ENCODE measurements at places on chromosomes 4 and X. TPM values are rescaled to one million over a fixed set of nuclear protein-coding genes. Genes with fewer than 3 reads are reported as not detected.

GRCh38 chr4:5100986-5101385 is 49.7 kb downstream of the STK32B start:
- DNase-seq = no peak

- DNase-seq = no peak
These were observed 169.8 kb upstream of the BCOR start for GRCh38 chrX:40267334-40268187.

- DNase-seq = no peak
These were observed 810.1 kb downstream of the FAT4 start for GRCh38 chr4:126124818-126125217.

DNA sequence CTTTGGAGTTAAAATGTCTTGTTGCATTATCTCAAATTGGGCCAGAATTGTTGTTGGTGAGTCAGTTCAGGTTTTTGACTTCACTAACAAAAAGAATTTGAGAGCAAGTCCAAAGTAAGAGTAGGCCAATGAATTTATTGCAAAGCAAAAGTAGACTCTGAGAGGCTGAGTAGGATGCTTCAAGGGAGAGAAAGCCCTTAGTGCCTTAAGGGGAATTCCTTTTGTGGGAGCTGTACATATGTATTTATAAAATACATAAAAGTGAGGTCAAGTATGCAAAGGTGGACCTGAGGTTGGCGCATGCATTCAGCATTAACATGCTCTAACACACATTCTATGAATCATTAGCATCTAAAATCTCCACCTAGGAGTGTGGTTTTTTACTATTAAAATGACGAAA is 565.4 kb downstream of the GRXCR1 start:
- no peak for DNase-seq

- no peak for DNase-seq
These were observed 16.4 kb downstream of the SCARB2 start for GRCh38 chr4:76197031-76197743.

GRCh38 chr4:104491481-104492182 is 3.1 kb downstream of the CXXC4 start:
- DNase-seq = no peak

- no peak for DNase-seq
These were observed 34.4 kb upstream of the TBL1X start for GRCh38 chrX:9430346-9430921.

- no peak for DNase-seq
These were observed 108.6 kb downstream of the ARHGAP6 start for GRCh38 chrX:11557120-11557519.

DNA sequence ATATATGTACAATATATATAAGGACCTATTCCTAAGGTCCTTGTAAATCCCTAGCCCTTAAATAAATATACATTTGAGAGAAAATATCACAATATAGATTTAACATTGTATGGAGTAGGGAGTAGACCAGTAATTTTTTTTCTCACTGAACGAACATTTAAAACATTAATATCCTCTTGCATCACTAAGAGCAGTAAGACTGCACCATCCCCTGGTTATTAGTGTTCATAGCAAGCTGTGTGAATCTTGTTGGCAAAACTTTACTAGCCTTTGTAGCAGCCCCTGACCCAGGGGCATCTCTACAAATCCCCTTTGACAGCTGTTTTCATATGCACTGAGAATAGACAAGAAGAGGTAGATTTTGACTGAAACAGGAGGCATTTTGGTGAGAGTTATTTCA is 146.5 kb downstream of the IL1RAPL2 start:
- no peak for DNase-seq

- no peak for DNase-seq
These were observed 21.2 kb upstream of the TAB3 start for GRCh38 chrX:30910124-30910860.

- no peak for DNase-seq
These were observed 24.3 kb downstream of the AWAT2 start for GRCh38 chrX:70025464-70025863.

GRCh38 chr4:86924811-86925210 is 10.0 kb upstream of the AFF1 start:
- DNase-seq = no peak

DNA sequence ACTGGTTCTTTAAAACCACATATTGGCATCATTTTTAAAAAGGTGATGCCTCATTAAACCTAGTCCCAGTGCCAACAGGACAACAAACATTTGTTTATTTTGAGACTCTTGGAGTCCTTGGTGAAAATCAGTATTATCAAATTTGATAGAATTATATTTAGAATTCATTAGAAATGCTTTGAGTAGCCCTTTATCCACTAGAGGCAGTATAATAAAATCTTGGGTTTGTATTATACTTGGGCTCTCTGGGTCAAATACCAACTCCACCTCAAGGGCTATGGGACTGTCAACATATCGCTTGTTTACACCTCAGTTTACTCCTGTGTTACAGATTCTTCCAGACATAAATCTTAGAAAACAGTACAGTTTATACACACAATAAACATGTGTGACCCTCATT is 335.7 kb upstream of the FSTL5 start:
- no peak for DNase-seq

- DNase-seq = no peak
These were observed 22.5 kb downstream of the SLC39A8 start for GRCh38 chr4:102322736-102323135.

DNA sequence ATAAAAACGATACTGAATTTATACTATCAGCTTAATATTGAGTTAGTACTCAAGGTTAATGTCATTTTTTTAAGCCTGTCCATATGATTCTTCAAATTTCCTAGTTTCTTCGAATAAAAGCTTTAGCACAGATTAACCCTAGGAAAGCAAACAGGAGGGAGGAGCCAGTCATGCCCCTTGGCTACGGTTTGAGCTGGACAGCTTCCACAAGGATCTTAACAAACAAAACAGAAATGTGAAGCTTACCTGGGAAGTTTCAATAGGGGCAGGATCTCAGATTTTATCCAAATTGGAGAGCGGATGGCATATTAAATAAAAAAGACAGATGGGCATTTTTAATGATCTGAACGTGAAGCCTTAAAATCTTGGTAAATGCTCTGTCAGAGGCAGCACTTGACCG is 2.3 kb downstream of the NWD2 start:
- DNase-seq = no peak

- DNase-seq = no peak
These were observed 85.9 kb upstream of the GPR34 start for GRCh38 chrX:41602816-41603345.

- no peak for DNase-seq
These were observed 31.5 kb downstream of the IRS4 start for GRCh38 chrX:108704839-108705238.

DNA sequence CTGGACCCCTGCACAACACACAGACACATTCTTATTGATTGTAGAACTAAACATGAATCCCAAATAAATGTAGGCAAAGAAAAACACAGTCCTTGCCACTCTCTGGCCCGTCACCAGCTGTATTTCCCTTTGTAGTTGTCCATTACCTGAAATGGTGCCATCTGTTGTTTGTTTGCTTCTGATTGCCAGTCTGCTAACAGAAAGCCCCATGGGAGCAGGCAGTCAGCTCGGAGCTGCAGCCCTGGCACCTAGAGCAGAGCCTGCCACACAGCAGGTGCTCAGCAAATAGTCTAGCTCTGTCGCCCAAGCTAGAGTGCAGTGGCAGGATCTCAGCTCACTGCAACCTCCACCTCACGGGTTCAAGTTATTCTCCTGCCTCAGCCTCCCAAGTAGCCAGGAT is 28.9 kb downstream of the CPLX1 start:
- DNase-seq = no peak

GRCh38 chr4:183356173-183356830 is 34.1 kb upstream of the CLDN24 start:
- no peak for DNase-seq

- DNase-seq = no peak
These were observed 281.3 kb downstream of the PTTG2 start for GRCh38 chr4:38241541-38241940.

DNA sequence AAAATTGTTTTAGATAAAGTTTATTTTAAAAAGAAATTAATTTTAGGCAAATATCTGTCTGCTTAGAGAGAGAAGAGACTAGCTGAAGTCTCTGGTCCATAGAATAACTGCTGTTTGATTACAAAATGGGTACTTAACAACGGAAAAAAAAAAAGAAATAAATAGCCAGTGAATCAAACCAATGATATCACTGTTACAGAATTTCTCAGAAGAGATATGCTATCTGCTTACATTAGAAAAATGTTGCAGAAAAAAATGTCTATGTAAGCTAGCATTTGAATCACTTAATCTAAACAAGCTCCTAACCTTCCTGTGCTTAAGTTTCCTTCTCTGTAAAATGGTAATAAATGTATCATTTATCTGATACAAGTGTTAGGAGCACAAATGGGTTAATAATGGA is 189.9 kb downstream of the IL15 start:
- no peak for DNase-seq

GRCh38 chrX:103631145-103631544 is 2.4 kb downstream of the TCEAL1 start:
- DNase-seq = no peak

- DNase-seq = no peak
These were observed 640.8 kb upstream of the INTU start for GRCh38 chr4:126991965-126992364.

GRCh38 chrX:9865804-9866472 is 79.7 kb downstream of the SHROOM2 start:
- DNase-seq = no peak

DNA sequence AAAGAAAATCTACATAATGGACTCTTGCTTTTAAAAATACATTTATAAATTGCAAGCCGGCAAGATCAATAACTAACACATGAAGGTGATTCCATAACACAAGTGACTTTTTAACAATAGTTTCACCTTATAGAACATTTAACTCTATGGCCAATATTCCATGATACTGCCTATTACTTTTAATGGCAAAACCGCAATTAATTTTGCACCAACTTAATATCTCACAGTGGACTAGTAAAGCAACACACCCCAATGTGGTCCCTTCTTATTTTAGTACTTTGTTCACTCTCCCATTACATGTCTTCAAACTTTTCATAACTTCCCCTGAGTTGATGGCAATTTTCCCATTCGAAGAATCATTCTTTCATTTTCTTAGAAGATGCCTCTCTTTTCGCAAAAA is 351.6 kb upstream of the F9 start:
- no peak for DNase-seq

DNA sequence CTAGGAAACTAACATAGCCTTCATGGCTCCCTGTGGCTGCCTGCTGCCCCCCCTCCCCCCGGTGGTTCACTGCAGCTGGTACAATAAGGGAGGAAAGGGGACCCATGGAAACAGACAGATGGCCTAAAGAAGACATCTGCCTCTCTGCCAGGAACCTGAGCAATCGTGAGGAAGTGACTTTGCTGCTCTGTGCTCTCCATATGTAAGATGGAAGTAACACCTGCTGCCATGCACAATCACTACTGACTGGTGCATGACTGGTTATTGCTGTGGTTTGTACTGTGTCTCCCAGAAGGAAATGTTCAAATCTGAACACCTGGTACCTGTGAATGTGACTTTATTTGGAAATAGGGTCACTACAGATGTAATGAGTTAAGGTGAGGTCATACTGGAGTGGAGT is 43.6 kb downstream of the CD99L2 start:
- no peak for DNase-seq

- no peak for DNase-seq
These were observed 5.9 kb downstream of the IRAK1 start for GRCh38 chrX:154013614-154014360.

GRCh38 chrX:119708936-119709335 is 16.0 kb upstream of the SEPTIN6 start:
- DNase-seq = no peak

The ARHGAP6 gene
- 29.6 TPM for total RNA-seq

The LONRF3 gene
- total RNA-seq = 6.9 TPM

The OTC gene
- not detected for total RNA-seq

The PRPS1 gene
- total RNA-seq = 40.8 TPM

The MAGEB10 gene
- total RNA-seq = not detected

The SPATA4 gene
- total RNA-seq = not detected

The SPANXB1 gene
- not detected for total RNA-seq

The BEX3 gene
- total RNA-seq = 111 TPM

The DMP1 gene
- not detected for total RNA-seq

The KLKB1 gene
- total RNA-seq = 1.2 TPM

The TRIM61 gene
- 2.6 TPM for total RNA-seq

The TEC gene
- total RNA-seq = 3.4 TPM

All from ureter (tissue), 1 donor.